Stimulated activated CD4-positive, alpha-beta T cell treated with anti-CD3 and anti-CD28 coated beads, Interleukin-12 subunit alpha, Interleukin-12 subunit beta, amount 100 ng/mL, for 24 hours (primary cell): ENCODE measurements at places on chromosomes 2 and 18.

DNA sequence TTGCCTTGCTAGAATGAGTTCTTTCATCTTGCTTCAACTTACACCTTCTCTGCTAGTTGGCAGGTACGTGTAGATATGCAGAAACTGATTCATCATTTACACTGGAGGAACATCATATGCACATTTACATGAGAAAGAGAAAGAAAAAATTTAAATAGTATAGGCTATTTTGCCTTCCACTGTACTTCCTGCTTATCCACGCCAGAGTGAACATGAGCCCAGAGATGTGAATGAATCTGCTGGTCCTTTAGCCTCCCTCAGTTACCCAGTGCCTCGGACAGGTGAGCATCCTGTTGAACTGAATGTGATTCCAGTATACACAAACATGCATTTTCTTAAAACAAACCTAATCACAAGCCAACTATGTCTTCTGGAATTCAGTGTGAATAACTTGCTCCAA, 83.6 kb downstream of the SESTD1 start:
- DNase-seq, result no peak

DNA sequence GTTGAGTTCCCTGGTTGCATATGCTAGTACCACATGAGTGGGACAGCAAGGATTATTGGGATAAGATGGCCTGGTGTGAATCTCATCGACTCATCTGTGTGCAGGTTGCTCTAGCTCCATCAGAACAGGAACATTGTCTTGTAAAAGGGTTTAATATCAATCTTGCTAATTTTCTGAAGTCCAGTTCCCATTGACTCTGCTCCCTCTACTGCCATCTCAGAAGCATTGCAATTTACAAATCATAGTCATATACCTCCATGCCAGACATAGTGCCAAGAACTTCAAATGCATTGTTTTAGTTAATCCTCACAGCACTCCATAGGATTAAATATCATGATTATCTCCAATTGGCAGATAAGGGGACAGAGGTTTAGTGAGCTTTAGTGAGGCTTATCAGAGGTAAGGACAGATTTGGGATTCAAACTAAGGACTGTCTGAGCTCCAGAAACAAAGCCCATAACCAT, 4.8 kb upstream of the STAT4 start:
- DNase-seq, result no peak

GRCh38 chr2:39816845-39817244, 37.8 kb upstream of the THUMPD2 start:
- DNase-seq, result no peak

GRCh38 chr2:222915092-222915957, 54.5 kb downstream of the ACSL3 start:
- DNase-seq, result no peak

GRCh38 chr2:102065675-102066252, 74.0 kb downstream of the IL1R2 start:
- no peak for DNase-seq

DNA sequence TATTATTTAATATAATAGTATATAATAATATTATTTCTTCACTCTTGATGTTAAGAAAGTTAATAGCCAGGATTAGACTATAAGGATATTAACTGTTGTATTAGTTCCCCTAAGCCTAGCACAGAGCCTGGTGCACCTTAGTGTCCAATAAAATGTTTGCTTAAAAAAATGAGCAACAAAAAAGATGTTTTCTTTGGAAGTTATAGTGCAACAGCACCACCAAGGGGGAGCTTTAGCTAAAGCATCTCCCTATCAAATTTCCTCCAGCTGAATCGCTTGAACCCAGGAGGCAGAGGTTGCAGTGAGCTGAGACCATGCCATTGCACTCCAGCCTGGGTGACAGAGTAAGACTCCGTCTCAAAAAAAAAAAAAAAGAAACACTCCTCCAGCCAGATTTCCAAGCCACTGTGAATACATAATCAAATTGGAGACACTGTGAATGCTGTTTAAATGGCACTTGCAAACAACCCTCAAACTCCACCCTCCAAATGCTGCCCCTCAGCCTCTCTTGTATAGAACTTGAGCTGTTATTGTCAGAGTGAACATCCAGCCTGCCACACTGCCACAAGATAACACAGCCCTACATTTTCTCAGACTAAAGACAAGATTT, 221.9 kb downstream of the DYM start:
- DNase-seq, result no peak

DNA sequence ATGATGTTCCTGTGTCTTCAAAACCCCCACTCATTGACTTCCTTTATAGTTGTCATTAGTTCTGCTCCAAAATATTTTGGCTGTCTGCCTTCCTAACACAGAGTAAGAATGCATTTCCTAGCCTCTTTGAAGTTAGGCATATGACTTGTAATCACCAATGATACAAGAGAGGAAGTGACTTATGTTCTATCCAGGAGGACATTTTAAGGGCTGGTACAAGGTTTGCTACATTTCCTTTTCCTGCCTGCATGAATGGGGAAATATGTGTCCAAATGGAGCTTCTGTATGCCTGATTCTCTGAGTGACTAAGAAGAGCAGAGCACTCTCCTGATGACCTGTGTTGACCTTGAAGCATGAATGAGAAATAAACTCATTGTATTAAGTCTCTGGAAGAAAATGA, 115.1 kb downstream of the PLCL1 start:
- no peak for DNase-seq

- no peak for DNase-seq
Observed at GRCh38 chr18:49907346-49907929, 94.1 kb upstream of the ACAA2 start.

GRCh38 chr2:215364157-215365155, 52.6 kb downstream of the ATIC start:
- no peak for DNase-seq

DNA sequence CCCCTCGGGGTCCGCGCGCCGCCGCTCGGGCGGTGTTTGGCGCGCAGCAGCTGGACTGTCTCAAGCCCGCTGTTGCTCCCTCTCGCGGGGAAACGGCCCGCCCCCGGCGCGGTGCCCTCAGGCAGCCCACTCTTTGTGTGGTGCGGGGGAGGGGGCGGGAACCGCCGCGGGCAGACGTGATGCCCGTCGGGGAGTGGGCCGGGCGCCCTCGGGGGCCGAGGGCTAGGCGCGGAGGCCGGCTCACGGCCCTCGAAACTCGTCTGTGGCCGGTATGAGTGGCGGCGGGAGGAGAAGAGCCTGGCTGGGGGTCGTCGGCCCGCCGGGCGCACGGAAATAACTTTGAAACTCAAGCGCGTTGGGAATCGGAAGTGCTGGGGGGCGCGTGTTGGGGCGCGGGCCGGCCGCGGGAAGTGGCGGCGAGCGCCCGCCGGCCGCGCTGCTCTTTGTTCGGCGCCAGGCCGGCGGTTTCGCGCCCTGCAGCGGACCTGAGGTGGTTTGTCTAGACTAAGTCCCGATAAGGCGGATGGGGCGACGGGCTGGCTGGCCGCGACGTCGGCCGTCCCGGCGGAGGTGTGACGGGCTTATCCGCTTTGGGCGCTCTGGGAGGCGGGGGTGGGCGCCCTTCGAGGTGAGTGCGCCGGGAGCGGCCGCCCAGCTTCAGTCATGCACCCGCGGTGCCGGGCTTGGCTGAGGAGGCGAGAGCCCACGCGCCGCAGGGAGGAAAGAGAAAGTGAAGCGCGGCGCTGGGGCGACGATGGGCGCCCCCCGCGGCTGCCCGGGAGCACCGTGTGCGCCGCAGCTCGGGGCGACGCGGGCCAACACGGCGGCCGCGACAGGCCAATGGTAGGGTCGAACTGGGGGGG, 679 bp downstream of the PTMA start:
- peak; percentile 46 for DNase-seq

GRCh38 chr2:6832596-6833299, 33.0 kb downstream of the CMPK2 start:
- no peak for DNase-seq

- no peak for DNase-seq
Observed at GRCh38 chr18:58721566-58722239, 50.4 kb downstream of the MALT1 start.

- no peak for DNase-seq
Observed at GRCh38 chr18:7537145-7537544, 30.0 kb upstream of the PTPRM start.

DNA sequence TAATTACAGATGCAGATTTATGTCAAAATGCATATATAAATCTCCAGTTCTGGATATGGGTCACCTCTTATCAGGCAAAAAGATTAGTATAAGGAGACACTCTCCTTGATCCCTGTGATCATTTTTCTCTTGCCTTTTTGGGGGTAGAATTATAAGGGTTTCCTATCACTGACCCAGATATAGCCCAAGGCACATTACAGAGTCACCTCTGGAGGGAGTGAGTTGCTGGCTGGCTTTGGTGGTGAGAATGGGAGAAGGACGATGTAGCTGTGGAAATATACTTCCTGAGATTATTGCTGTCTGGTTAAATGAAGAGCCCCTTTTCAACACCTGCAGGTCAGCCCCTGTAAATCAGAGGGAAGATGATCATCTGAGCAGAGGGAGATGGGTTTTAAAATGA, 418.7 kb downstream of the MTX2 start:
- DNase-seq, result no peak

GRCh38 chr18:48137374-48138081, 207.1 kb upstream of the SMAD2 start:
- no peak for DNase-seq

DNA sequence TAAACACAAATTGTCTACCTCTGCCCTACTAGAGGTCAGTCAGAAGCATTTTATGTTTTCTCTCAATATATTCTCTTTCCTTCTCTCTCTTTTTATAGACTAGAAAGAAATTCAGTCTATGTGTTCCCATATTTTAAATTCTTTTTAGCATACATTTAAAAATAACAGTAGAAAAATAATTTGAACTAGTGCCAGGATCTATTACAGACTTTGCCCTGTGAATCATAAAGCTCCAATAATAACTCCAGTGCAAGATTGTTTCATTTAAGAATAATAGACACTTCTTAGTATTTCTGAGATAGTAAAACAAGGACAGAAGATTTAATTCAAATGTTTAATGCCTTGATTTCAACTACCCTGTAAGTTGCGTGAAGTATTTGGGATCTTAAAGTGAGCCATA, 60.1 kb downstream of the ITGB6 start:
- DNase-seq, result no peak

- DNase-seq, result no peak
Observed at GRCh38 chr18:53843113-53843760, 381.2 kb downstream of the MBD2 start.

- no peak for DNase-seq
Observed at GRCh38 chr18:7497081-7497480, 70.0 kb upstream of the PTPRM start.

GRCh38 chr2:181570833-181571661, 85.9 kb downstream of the CERKL start:
- DNase-seq, result no peak

- no peak for DNase-seq
Observed at GRCh38 chr2:180017784-180018183, 10.7 kb upstream of the CWC22 start.

DNA sequence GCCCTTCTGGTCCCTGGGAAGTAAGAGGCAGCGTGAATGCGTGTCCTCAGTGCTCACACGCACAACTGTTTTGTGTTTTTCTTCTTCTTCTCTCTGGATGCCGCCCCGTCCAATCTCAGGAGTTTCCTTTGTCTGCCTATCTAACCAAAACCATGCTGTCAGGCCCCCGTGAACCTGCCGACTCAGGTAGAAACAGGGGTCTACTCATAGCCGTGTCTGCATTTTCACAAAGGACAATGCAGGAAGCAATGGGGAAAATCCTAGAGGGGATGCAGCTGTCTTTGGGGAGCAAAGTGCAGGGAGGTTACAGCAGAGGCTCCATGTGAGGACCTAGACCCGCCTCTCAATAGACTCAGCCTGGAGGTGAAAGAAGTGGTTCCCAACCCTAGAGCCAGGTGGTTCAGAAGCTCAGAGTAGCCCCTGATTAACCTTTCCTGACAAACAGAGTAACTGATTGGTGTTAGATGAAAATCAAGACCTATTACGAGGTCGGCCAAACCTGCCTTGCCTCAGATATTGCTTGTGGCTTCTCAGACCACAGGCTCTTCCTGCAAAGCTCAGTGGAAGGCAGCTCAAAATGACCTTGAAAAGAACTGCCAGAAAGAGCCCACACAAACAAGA, 49.3 kb downstream of the CD226 start:
- DNase-seq, result no peak

DNA sequence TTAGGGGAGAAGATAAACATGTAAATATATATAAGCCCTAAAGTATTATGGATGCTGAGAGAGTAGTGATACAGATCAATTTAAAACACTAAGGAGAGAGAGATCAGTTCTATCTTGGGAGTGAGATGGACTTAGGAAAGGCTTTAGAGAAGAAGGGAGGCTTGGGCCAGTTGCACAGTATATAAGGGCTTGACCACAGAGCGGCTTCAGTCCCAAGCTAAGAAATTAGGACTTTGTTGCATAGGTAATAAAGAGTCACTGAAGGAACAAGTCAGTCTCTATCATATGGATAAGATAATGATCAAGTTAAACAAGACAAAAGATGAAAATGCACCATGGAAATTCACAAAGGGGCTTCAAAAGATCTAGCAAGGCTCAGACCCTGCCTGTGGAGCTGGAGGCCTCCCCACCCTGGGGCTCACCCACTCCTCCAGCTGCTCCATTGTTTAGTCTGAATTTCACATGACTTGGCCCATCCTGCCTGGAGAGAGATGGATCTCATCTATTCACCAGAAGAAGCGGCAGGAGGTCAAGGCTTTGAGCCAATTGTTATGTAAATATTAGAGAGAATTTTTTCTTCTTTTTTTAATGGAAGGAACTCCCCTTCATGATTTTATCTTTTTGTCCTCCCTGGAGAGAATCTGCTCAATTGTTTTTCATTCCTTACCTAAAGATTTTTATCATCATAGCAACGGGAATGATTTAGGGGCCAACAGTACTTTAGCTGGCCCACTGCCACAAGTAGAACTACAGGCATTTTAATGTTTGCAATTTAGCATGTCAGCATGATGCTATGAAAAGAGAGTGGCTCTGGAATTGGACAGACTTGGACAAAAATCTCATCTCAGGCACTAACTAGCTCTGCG, 44.0 kb downstream of the GYPC start:
- no peak for DNase-seq

GRCh38 chr18:24766376-24766775, 305.9 kb downstream of the HRH4 start:
- no peak for DNase-seq

- no peak for DNase-seq
Observed at GRCh38 chr2:144660518-144661316, 140.8 kb upstream of the ZEB2 start.
